ENCODE measurements at places on chromosomes 1 and 21. TPM values are rescaled to one million over a fixed set of nuclear protein-coding genes. Genes with fewer than 3 reads are reported as not detected.

DNA sequence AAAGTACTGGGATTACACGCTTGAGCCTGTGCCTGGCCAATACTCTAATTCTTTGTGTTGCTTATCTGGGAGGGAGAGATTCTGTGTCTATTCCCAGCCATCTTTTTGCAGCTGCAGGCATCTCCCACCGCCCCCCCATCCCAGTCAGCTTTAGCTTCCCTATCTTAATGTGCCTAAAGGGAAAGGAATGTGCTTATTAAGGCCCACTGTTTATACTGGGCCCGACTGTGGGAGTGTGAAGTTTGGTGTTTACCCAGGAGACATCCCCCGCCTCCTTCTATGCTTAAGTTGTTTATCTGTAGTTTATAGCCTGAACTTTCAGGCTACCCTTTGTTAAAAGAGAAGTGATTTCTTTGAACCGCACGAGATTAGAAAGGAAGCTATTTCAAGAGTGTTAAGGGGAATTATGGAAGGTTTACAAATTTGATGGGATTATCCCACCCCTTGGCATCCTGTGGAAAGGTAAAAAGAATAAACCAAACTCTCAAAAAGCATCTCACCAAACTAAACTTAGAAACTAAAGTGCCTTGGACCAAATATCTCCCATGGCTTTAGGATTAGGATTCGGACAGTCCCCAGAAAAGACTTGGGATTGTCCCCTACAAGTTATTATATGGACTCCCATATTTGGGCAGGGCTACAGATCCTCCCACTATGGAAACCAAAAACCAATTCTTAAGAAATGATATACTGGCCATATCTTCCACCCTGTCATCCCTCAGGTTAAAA lies 25.5 kb upstream of the ZNF496 start:
- no peak for DNase-seq

GRCh38 chr1:233667741-233668140 lies 53.8 kb downstream of the KCNK1 start:
- DNase-seq, result no peak

DNA sequence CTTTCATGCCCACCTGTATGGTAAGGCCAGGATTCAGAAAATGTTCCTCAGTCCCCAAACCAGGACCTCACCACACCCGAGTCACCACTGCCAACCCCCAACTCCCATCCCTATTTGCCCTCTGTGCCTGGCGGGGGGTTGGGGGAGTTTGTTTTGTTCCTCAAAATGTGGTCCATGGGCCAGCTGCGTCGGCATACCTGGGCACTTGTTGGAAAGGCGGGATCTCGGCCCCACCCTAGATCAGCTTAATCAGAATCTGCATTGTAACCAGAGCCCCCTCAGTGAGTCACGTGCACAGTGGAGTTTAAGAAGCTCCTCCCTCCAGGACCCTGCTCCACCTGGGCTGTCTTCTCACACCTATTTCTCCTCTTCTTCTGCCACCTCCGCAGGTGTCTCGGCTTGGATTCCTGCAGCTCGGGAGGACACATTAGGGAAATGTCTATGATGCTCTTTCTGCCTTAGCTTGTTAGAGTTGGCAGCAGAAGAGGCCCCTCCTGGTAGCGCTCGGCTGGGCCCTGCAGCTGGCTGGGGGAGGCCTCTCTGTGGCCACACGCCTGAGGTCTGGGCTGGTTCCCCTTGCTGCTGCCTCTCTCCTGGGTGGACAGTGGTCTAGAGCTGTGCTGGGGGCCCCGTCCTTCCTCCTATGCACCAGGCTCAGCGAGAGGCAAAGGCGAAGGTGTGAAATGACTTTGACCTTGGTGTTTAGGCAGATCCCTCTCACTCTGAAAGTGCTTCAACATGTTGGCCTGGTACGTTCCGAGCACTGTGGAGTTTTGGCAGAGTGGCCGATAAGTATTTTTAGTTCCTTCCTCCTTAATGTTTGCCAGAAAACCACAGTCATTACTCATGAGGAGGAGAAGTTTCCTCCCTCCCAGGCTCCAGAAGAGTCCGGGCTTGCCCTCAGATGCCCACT lies 41.8 kb upstream of the CAMTA1 start:
- peak; percentile 80 for DNase-seq

- DNase-seq, result no peak
These were observed 32.9 kb downstream of the ADCY10 start for GRCh38 chr1:167881069-167881468.

The LRRC39 gene
- 1.4 TPM for total RNA-seq

The IFI16 gene
- 112 TPM for total RNA-seq

Measured in aorta (tissue), 5 donors.